ENCODE measurements at places on chromosomes 6 and 20. TPM values are rescaled to one million over a fixed set of nuclear protein-coding genes. Genes with fewer than 3 reads are reported as not detected.

DNA sequence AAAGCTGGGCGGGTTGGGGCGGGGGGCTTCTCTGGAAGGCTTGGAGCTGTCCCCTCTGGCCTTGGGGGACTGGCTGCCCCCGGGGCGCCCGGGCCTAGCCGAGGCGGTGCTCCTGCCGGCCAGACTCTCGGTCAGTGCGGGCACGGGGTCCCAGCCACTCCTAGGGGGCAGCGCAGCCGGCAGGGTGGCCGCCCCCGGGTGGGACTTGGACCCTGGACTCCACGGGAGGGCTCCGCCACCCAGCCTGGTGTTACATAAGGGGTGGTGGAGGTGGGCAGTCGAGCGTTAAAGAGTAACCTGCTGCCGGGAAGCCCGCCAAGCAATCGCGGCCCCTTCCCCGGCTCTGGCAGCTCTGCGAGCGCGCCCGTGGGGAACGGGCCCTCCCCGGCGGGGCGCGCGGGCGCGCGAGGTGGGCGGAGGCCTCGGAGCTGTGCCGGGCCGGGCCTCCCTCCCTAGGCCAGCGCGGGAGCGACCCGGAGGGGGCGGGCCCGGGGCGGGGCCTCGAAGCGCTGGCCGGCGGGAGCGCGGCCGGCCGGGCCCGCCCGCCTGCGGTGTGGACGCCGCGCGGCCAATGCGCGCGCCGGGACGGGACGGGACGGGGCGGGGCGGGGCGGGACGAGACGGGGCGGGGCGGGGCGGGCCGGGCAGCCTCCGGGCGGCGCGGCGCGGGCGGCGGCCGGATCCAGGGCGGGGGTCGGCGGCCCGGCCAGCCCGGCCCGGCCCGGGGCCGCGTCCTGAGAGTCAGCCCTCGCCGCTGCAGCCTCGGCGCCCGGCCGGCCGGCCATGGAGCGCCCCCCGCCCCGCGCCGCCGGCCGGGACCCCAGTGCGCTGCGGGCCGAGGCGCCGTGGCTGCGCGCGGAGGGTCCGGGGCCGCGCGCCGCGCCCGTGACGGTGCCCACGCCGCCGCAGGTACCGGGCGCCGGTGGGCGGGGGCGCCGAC, at the start of gene SLC2A4RG:
Gene SLC2A4RG (plus strand): TSS at position 647 of the 940 bp plus-strand sequence. CDS start 137 bp downstream, at position 784.
- DNase-seq = no peak

DNA sequence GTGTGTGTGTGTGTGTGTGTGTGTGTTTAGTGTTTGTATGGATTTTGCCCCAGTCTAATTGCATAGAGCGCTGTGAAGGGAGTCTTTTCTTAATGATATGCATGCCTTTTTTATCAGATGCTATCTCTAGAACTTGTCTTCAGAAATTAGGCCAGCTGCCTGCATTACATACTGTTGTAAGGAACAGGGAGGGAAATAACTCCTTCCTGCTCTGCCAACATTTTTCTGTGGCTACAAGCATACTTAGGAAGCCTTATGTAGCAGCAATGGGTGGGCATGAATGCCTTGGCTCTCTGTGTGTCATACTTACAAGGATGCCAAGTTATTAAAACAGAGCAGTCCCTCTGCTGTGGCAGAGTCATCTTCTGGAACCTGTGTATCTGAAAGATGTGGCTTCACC, 8.0 kb upstream of the COL21A1 start:
- DNase-seq = no peak

DNA sequence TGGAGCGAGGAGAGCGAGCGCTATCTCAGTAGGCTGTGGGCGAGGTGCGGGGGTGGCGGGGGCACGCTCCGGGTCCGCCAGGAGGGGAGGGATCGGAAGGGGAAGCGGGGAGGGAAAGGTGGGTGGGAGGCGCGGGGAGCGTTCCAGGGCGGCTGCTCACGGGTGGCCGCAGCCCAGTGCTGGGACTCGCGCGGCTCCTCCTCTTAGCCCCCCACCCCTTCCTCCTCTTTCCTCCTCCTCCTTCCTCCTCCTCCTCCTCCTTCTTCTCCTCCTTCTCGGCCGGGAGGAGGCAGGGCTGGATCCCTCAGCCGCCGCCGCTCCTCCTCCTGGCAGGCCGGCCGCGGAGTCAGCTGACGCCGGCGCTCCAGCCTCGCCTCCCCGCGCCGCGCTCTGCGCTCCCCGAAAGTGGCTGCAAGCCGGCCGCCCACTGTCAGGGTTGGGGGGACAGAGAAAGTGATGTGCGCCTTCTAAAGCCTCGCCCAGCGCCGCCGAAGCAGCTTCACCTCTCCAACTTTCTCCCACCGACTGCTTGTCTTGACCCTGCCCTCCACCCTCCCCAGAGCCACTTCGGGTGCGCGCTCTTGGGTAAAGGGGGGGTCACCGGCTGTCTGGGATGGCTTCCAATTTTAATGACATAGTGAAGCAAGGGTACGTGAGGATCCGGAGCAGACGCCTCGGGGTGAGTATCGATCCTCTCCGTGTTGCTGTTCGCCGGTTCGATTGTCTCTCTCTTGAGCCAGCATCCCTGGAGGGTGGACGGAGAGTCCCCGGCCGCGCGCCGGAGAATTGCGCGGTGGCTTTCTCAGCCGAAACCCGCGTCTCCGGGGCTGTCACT, at the start of gene DOK5:
Gene DOK5 (plus strand): TSS at position 260 of the 835 bp plus-strand sequence. CDS start 354 bp downstream, at position 614.
- DNase-seq = no peak

- no peak for DNase-seq
These were observed 665 bp downstream of the RRAGD start for GRCh38 chr6:89411145-89412070.

DNA sequence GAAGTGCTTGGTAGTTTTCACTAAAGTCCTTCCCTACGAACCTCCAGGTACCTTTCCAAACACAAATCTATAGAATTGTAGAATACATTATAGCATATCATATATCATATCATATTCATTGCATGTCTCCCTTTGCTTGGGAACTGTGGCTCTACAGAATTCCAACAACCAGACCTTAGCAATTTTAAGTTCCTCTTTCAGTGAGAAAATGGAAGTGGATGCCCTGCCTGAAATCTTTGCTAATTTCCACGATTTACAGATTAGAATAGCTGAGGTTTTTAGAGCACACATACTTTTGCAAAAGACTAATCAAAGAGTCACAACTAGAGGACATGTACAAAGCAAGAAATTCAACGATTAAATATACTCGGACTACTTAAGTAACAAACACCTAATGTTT, 78.6 kb downstream of the TNFRSF21 start:
- no peak for DNase-seq

- DNase-seq = no peak
These were observed 57.1 kb upstream of the AFDN start for GRCh38 chr6:167769408-167770190.

GRCh38 chr6:18861204-18861603, 474.1 kb downstream of the RNF144B start:
- DNase-seq = no peak

DNA sequence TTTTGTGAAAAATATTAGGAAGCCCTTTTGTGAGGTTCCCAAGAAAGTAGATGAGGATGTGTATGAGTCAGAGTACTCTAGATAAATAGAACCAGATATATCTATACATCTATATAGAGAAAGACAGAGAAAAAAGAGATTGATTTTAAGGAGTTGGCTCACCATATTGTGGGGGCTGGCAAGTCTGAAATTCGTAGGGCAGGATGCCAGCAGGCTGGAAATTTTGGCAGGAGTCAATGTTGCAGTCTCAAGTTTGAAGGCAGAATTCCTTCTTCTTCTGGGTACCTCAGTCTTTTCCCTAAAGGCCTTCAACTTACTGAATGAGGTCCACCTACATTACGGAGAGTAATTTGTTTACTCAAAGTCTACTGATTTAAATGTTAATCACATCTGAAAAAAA, 65.3 kb upstream of the SAMD3 start:
- no peak for DNase-seq

- no peak for DNase-seq
These were observed 23.8 kb upstream of the LAMP5 start for GRCh38 chr20:9490631-9491030.

DNA sequence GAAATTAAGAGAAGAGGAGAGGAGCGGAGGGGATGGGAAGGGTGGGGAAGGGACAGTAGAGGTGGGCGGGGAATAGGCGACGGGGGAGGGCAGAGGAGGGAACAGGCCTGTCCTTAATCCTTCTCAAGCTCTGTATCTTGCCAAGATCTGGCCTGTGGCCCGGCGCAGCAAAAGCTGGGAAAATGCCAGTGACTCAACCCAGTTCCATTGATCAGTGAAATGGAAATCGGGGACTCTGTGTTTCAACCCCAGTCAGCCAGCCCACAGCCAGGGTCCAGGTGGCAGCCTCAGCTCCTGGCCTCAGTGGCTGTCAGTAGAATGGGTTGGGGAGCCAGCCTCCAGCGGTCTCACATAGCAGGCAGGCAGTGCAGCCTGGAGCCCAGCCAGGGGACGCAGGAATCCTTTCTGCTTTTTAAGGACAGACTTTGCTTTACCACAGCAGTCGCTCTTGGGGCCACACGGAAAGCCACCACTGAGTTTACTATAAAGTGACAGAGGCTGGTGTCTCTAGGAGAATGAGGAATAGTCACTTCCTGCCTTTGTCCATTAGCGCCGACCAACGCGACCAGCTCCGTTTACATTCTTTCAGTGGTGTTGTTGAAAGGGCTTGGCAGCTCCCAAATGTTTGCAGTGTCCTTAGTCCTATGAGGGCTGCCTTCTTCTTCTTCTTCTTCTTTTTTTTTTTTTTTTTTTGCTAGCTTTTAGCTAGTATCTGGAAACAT, 128.0 kb downstream of the RIN2 start:
- DNase-seq = no peak

GRCh38 chr6:3334555-3334954, 75.8 kb downstream of the PSMG4 start:
- no peak for DNase-seq

DNA sequence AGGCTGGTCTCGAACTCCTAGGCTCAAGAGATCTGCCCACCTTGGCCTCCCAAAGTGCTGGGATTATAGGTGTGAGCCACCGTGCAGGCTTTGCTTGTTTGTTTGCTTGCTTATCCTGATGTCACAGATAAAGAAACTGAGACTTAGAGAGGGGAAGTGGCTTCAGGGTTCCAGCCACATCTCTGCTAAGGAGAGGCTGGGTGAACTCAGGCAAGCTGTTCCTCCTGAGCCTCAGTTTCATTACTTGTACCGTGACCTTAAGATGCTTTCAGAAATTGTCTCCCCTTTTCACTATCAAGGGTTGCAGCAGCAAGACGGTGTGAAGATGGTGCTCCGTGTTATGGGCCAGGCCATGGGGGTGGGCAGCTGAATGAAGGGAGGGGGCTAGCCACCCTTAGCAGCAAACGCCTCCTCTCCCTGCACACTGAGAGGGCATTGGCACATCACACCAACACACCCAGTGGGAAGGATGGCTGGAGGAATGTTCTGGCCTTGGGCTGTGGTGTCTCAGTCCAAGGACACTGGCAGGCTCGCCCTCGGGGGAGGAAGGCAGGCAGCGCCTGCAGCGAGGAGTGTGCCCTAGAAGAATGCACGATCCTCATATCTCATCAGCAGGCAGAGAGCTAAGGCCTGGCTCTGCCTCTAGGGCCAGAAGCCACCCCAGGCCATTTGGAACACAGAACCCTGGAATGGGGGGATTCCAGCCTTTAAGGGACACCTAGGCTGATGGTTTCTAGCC, 48.2 kb upstream of the TLDC2 start:
- DNase-seq = no peak

- DNase-seq = no peak
These were observed 52.1 kb upstream of the FBXO30 start for GRCh38 chr6:145866456-145867396.

DNA sequence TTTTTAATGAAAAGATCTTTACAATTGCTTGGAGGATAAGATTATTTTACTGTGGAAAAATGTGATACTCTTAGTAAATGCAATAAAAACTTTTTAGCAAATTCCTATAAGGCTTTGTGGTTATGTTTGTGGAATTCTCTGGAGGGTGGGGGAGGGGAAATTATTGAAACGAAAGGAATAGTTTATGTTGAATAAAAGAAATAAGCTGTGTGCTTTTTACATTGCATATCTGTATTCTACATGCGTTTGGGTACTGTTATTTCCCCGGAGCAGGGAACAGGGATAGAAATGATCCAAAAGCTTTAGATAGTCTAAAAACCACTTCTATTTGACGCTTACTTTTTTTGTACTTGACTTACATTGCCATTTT, 143.8 kb downstream of the SLC16A10 start:
- no peak for DNase-seq

GRCh38 chr20:52682237-52682636, 289.9 kb upstream of the TSHZ2 start:
- DNase-seq = no peak

DNA sequence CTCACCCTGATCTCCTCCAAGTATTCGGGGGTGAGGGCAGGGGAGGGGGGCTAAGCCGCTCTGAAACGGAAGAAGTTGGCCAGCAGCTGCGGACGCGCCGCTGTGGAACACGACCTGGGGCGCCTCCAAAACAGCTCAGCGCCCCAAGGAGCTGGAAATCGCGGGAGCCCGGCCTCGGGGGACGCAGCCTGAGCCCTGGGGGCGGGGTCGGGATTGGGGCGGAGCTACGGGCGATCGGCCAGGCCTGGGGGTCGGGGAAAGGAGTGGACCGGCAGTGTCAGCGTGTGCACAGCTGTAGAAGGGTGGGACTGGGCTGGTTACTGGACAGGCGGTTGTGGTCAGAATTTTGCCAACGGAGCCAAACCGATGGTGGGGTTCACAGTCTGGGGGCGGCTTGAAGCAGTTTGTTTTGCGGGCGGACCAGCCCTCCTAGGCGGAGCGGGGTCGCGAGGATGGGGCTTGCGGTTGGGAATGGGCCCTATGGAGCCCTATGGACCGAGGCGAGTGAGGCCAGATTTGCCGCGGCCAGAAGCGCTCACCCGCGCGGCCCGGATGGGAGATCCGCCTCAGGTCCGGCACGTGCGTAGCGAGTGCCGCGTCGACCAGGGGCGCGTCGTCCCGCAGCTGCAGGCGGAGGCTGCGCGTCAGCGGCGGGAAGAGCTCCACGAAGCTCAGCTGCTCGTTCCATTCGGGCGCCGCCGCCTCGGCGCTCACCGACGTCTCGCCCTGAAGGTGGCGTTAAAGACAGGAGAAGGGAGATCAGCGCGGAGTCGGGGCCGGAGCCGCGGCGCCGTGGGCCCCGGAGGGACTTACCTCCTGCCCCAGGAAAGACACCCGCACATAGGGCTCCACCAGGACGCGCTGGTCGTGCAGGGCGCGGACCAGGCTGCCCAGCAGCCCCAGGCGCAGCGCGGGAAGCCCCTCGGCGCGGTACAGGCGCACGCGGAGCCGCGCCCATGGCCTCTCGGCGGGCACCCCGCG, 14.3 kb upstream of the SPAG4 start:
- no peak for DNase-seq

- DNase-seq = no peak
These were observed 221.8 kb upstream of the SOX4 start for GRCh38 chr6:21371676-21372171.

GRCh38 chr6:44672086-44672485, 284.6 kb downstream of the CDC5L start:
- no peak for DNase-seq

GRCh38 chr6:96520171-96521115, 1.2 kb upstream of the UFL1 start:
- DNase-seq = no peak

FOXQ1 gene
- 11.3 TPM for total RNA-seq

FAM50B gene
- total RNA-seq = 10.9 TPM

TNXB gene
- 10.5 TPM for total RNA-seq

TRIM10 gene
- total RNA-seq = not detected

C6orf15 gene
- total RNA-seq = 1.6 TPM

POFUT1 gene
- total RNA-seq = 15.7 TPM

CALHM6 gene
- total RNA-seq = 1.4 TPM

MLN gene
- total RNA-seq = not detected

COL12A1 gene
- total RNA-seq = 34.0 TPM
